Naive thymus-derived CD4-positive, alpha-beta T cell (primary cell): ENCODE measurements at places on chromosomes 4 and X. TPM values are rescaled to one million over a fixed set of nuclear protein-coding genes. Genes with fewer than 3 reads are reported as not detected.

Gene BTK
- total RNA-seq, result not detected in 2 replicates

Gene SGMS2
- total RNA-seq, result 0.08 and 0.36 TPM in 2 replicates

- H3K4me1 ChIP-seq, result no peaks in the 10 kb centered on the region
- no peak for DNase-seq
- no peaks in the 10 kb centered on the region for H3K36me3 ChIP-seq
- no peak overlapping the region for H3K4me3 ChIP-seq
- H3K27ac ChIP-seq, result no peak overlapping the region
Measured at GRCh38 chr4:156252358-156252921, 298.8 kb upstream of the CTSO start.

- no peaks in the 10 kb centered on the region for H3K36me3 ChIP-seq
- DNase-seq, result no peak
- H3K4me3 ChIP-seq, result no peak overlapping the region
- no peaks in the 10 kb centered on the region for H3K27me3 ChIP-seq
- H3K27ac ChIP-seq, result no peak overlapping the region
- no peaks in the 10 kb centered on the region for H3K4me1 ChIP-seq
Measured at GRCh38 chr4:87270144-87270543, 49.7 kb upstream of the KLHL8 start.

Gene GLRB
- total RNA-seq, result not detected

Gene LEF1
- total RNA-seq, result 489 TPM

GRCh38 chr4:112214390-112215264, 17.0 kb upstream of the AP1AR start:
- no peaks in the 10 kb centered on the region for H3K27me3 ChIP-seq
- no peak overlapping the region for H3K4me3 ChIP-seq
- H3K36me3 ChIP-seq, result no peaks in the 10 kb centered on the region
- H3K27ac ChIP-seq, result no peak overlapping the region

DNA sequence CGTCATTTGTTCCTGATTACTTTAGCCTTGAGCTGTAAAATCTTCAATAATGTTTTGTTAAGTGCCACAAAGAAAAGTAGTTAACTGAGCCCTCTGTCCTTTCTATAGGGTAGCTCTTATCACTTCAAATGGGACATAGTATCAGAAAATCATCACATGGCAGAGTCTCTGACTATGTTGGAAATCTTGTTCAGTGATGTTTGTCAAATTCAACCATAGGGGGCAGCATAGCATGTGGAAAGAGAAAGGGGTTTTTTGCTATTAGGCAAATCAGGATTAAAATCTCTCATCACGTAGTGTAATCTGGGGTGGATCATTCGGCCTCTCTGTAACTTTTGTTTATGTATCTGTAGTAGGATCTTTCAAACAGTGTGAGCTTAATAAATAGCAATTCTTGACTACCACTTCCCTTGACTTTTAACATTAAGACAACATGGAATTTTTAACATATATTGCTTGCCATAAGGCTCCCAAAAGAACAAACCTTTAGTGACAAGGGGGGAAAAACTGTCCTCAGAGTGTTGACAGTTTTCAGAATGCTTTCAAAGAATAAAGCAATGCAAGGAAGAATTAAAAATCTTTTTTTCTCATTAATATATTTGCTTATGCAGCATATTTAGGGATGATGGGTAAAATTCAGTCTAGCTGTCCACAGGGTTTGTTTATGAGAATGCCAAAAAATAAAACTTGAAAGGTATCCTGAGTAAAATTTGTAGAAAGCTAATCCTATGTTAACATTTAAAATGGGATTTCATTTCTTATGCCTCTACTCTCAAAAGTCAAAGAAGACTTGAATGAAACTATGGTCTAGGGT, 127.2 kb downstream of the FBXW7 start:
- H3K27me3 ChIP-seq, result no peaks in the 10 kb centered on the region
- DNase-seq, result no peak
- H3K4me1 ChIP-seq, result no peaks in the 10 kb centered on the region
- H3K36me3 ChIP-seq, result peaks cover 5% of the 10 kb centered on the region

GRCh38 chrX:115388879-115389278, 99.4 kb downstream of the LUZP4 start:
- no peak overlapping the region for H3K27ac ChIP-seq
- no peak overlapping the region for H3K4me3 ChIP-seq
- no peaks in the 10 kb centered on the region for H3K4me1 ChIP-seq

GRCh38 chr4:2006956-2007653, 1.7 kb downstream of the NELFA start:
- peak overlapping the region; percentile 99 for H3K27ac ChIP-seq
- H3K4me1 ChIP-seq, result peaks cover 13% of the 10 kb centered on the region
- H3K4me3 ChIP-seq, result peak overlapping the region; percentile 96

DNA sequence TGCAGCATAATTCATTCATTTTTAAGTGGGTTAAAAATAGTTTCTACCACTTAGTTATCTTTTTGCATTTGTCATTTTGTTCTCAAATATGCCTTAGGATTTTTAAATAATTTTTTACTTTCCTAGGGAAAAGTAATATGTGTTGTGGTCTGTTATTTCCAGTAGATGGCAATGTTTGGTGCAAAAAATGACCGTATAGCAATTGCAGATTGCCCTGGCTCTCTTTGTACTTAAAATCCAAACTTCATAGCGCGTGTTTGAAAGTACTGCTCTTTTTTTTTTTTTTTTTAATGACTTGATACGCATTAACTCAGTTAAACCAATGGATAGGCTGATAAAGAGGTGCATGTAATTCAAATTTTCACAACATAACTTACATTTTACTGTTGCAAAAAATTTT, 74.4 kb upstream of the RBMX start:
- H3K27me3 ChIP-seq, result no peaks in the 10 kb centered on the region
- H3K36me3 ChIP-seq, result no peaks in the 10 kb centered on the region
- no peaks in the 10 kb centered on the region for H3K4me1 ChIP-seq
- H3K4me3 ChIP-seq, result no peak overlapping the region
- H3K27ac ChIP-seq, result no peak overlapping the region

Gene MAGED2
- 49.1 and 51.9 TPM in 2 replicates for total RNA-seq

Gene DMRTC1
- 1.4 TPM for total RNA-seq

Gene KLB
- not detected for total RNA-seq

Gene GAGE12H
- total RNA-seq, result not detected

- H3K27me3 ChIP-seq, result no peaks in the 10 kb centered on the region
- no peaks in the 10 kb centered on the region for H3K4me1 ChIP-seq
- H3K4me3 ChIP-seq, result no peak overlapping the region
- H3K36me3 ChIP-seq, result no peaks in the 10 kb centered on the region
- no peak for DNase-seq
- H3K27ac ChIP-seq, result no peak overlapping the region
Measured at GRCh38 chrX:42797651-42798269, 19.8 kb upstream of the PPP1R2C start.
